Panc1 (cell line): ENCODE measurements at places on chromosomes 12 and 14.

DNA sequence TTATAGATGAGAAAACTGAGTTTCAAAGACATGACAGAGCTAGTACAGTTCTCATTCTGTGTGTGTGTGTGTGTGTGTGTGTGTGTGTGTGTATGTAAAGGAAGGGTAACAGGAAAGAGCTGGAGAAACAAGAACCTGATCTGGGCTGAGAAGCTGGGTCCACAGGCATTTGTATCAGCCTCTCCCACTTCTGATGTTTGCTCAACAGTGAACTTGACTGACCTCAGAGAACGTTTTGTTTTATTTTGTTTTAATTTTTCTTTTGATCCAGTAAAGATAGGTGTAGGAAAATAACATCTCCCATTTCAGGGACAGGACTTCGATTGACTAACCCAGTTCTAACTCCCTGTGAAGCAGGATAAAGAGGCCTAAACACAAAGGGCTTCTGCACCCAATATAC lies 85.4 kb downstream of the STXBP6 start:
- no peak for DNase-seq

GRCh38 chr14:23528555-23528954 lies 23.0 kb downstream of the ZFHX2 start:
- no peak for DNase-seq

GRCh38 chr14:65377576-65377975 lies 35.0 kb upstream of the FUT8 start:
- DNase-seq: no peak

- no peak for DNase-seq
These were observed 22.0 kb upstream of the DRAM1 start for GRCh38 chr12:101855364-101855884.

DNA sequence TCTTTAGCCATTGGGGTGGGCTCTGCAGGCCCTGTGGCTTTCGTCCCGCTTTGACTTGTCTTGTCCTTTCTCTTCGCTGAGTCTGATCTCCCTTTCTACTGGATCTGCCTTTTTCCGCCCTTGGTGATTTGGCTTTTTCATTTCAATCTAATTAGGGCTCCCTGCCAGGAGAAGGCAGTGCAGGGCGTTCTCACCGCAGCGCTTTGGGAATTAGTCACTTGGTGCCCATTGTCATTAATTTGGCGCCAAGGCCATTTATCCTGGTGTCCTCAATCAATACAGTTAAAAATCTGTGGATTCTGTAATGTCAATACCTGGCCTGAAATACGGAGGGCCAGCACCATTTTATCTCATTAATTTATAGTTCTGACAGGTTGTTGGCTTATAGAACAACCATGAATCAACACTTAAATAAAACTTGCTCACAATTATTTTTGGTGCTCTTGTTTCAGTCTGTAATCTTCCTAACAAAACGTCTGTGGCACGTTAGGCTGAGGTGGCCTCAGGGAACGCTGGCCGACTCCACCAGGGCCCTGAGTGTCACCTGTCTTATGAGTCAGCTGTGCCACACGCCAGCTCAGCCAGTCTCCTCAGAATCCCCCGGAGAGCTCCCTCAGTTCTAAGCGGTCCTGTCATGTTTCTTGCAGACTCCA lies 115.7 kb downstream of the BEGAIN start:
- no peak for DNase-seq

- no peak for DNase-seq
These were observed 33.8 kb upstream of the GALNT16 start for GRCh38 chr14:69226178-69226577.

DNA sequence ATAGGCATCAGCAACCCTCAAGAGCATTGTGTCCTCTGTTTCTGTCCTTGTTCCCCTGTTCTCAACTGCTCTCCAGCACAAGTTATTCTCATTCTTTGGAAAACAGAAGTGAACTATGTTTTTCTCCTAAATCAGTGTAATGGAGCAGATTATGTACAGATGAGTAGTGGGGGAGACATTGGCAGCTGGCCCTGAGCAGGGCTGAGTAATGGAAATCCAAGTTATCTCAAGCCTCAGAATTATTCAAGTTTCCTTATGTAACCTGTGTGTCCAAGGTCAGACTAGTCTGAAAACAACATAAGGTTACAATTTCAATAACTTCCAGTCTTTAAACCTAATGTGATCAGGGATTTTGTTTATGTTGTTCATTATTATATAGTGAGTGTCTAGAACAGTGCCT lies 116.1 kb upstream of the FUT8 start:
- no peak for DNase-seq

GRCh38 chr14:58918066-58918738 lies 270.3 kb upstream of the DAAM1 start:
- no peak for DNase-seq

- DNase-seq: no peak
These were observed 89.3 kb upstream of the SLC38A4 start for GRCh38 chr12:46915082-46915481.

DNA sequence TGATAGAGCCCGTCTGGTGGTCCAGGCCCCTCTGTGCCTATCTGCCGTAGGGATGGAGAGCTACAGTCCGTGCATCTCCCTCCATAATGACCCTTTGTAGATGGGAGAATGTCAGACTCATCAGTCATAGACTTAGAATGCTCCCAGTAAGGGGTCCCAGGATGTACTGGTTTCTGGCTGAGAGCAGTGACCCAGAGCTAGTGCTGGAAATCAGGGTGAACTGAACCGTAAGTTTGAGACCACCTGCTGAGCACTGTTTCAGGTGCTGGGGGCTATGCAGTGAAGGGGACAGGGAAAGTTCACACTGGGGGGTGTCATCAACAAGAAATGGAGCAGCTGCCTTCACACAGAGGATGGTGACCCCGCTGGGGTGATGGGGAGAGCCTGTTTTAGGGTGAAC lies 34.1 kb downstream of the SLC6A12 start:
- DNase-seq: no peak

- no peak for DNase-seq
These were observed 918.7 kb downstream of the AACS start for GRCh38 chr12:125983784-125984500.

GRCh38 chr14:56023661-56024081 lies 94.5 kb upstream of the PELI2 start:
- DNase-seq: no peak

DNA sequence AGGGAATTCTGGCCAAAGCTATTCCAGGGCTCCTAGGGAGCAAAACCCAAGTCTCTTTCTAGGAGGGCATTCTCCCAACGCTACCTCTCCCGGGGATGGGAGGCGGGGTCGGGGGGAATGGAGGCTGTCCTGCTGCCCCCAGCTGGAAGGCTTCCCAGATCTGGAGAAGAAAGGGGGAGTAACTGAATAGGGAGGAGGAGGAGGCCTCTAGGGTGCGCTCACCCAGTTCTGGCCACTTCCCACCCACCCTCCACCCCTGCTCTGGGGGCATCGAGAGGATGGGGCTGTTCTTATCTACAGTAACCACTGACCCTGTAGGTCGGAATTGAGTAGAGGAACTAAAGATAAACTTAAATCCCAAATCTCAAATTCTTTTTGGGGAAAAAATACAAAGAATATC lies 579 bp upstream of the RNASE1 start:
- DNase-seq: no peak

- DNase-seq: no peak
These were observed 208.5 kb downstream of the CHST11 start for GRCh38 chr12:104665296-104665695.

- DNase-seq: no peak
These were observed 37.7 kb upstream of the GPR132 start for GRCh38 chr14:105102893-105103292.

DNA sequence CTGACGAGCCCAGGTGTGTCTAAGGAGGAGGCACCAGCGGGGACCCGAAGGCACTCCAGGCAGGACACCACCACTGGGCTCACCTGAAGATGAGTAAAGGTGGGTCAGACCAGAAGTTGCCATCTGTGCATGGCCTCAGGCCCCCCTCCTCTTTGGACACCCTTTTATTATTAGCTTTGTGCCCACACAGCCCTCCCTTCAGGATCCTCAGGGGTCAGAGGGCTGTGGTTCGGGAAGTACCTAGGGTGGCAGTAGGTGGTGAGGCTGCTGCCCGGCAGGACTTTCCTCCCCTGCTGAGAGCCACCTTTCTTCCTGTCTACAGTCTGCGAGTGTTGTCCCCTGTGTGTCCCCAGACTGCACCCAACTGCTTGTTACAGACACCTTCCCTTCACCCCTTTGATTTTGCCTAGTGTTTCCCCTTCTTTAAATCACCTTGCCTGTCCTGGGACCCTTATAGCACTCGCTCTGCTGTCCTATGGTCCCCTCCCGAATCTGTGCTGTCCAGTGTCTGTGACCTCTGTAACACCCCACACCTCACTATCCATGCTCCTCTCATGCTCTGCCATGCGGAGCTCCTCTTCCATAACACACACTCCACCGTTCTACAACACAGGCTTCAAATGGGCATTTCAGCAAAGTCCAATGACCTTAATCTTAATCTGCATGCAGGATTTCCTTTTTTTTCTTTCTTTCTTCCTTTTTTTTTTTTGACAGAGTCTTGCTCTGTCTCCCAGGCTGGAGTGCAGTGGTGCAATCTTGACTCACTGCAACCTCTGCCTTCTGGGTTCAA lies 25.7 kb downstream of the SOAT2 start:
- no peak for DNase-seq

GRCh38 chr12:109568486-109568885 lies 4.8 kb downstream of the MMAB start:
- no peak for DNase-seq

DNA sequence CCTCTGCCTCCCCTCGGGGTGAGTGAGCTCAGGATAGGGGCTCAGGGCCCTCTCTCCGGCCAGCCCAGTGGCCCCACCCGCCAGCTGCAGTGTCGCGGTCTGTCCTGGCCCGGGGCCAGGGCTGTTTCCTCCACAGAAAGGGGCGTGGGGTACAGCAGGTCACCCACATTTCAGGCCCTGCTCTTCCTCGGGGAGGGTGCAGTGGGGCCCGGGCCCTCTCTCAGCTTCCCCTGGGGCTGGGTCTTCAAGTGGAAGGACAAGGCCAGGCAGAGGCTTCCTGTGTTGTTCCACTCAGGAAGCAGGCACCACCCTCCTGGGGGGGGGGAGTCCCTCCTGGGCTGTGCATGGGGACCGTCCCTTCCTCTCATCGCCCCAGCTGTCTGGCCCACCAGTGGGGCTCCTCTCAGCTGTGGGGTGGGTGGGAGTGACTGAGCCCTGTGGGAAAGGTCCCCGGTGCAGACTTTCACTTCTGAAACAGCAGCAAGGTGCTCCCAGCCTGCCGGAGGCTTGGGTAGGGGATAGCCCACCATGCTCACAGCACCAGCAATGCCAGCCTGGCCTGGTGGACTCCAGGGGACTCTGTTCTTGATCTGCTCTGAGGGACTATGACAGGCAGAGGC lies 3.7 kb downstream of the GPR132 start:
- no peak for DNase-seq

- no peak for DNase-seq
These were observed 170.7 kb upstream of the CDKN3 start for GRCh38 chr14:54226103-54226502.

DNA sequence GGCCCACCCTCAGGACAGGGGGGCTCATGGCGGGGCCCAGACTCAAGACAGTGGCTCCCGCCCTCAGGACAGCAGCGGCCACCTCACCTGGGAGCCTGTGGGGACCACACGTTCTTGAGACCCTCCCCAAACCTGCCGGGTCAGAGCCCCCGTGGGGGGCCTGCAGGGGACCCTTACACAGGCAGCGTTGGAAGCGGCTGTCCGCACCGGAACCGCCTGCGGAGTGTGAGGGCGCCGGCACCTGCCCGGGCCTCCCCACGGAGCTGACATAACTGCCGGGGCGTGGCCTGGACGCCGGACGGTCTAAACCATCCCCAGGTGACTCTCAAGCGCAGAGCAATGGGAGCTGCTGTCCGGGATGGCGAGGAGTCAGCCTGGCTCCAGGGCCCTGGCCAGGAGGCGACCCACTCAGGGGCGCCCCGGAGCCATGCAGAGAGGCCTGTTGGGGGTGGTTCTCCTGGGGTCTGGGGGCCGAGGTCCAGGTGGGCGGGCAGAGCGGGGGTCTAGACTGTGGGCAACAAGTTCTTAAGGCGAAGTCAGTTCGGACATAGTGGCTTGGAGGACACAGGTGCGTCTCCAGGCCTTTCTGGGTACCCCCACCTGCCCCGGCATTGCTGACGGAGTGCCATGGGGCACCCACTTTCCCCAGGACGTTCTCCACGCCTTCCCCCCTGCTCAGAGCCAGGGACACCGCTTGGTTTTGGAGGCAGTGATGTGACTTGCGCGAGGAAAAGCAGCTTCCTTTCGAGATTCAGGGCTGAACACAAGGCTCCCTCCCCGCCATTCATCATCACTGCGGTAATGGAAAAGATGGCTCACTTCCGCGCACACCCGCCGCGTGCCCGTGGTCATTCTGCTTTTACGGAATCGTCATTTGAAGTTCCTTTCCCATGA lies 23.2 kb downstream of the GALNT9 start:
- no peak for DNase-seq

DNA sequence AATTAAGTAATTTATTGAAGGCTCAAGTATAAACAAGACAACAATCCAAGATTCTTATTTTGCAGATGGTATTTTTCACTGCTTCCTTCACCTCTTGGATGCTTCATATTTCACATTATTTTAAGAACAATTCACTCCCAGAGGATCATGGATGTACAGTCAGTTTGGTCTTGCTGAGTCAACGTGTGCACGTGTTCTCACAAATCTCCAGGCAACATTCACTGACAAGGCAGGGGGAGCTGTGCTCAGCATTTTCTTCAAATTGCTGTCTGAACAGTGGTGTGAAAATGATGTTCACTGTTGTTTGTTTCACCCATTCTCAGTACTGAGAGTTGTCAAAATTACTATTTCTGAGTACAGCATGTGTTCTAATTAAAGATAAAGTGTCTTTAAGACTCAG lies 118.3 kb upstream of the SLC38A4 start:
- no peak for DNase-seq

DNA sequence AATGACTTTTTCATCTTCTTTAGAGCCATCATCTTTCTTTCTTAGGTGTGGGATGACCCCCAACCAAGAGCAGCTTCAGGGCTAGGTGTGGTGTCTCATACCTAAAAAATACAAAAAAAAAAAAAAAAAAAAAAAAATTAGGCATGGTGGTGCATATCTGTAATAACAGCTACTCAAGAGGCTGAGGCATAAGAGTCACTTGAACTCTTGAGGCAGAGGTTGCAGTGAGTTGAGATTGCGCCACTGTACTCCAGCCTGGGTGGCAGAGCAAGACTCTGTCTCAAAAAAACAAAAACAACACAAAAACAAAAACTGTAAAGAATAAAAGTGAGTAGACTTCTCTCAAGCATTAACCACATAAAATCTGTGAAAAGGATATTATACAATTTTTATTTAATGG lies 8.0 kb upstream of the ATF7IP start:
- DNase-seq: no peak
